ENCODE measurements at places on chromosomes 12 and 14.

DNA sequence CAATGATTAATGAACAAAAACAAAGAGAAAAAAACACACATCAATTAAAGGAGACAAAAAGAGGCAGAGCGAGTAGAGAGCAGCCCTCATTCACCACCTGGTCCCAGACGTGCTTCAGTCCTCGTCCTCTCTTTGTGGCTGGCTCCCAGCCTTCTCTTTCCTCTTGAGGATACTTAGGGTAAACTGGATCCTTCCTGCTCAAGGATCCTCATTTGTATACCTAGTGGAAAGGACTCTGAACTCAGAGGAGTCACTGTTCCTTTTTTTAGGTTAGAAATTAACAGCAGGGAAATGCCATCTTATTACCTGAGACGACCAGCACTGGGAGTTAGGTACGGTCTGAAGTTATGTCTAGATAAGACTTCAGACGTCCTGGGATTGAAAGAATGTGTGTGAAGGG lies 9.7 kb downstream of the MLEC start:
- DNase-seq = no peak

DNA sequence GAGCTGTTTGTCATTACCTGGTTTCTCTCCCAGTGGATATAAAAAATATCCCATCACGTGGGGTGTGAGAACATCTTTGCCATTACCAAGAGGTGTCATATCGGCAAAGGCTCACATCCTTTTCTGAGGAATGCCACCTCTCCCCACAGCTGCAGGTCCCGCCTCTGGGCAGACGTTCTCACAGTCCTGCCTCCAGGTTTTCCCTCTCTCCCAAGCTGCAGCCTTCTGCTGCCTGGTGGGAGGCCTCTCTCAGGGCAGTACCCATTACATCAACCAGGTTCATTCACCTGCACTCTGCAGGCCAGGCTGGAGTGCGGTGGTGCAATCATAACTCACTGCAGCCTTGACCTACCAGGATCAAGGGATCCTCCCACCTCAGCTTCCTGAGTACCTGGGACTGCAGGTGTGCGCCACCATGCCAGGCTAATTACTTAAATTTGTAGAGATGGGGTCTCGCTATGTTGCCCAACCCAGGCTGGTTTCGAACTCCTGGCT lies 15.0 kb upstream of the TMEM119 start:
- no peak for DNase-seq

- no peak for DNase-seq
These were observed 885.0 kb upstream of the MDGA2 start for GRCh38 chr14:48560421-48560820.

GRCh38 chr14:98580131-98580678 lies 691.8 kb downstream of the BCL11B start:
- no peak for DNase-seq

DNA sequence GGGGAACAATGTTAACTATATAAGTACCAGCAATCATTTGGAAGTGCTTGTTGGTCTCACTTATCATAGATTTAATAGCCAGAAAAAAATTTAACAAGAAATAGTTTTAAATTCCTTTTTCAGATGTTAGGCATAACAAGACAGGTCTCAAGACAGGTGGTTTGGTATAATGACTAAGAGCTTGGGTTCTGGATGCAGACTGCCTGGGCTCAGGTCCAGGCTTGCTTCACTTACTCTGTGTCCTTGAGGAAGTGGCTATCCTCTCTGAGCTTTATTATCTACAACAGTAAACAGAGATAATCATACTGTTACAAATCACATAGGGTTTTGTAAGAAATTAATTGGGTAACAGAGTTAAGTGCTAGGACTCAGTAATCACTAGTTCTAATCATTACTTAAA lies 338.0 kb upstream of the FLRT2 start:
- no peak for DNase-seq
